HFFc6 (cell line): ENCODE measurements at places on chromosomes 4 and X. TPM values are rescaled to one million over a fixed set of nuclear protein-coding genes. Genes with fewer than 3 reads are reported as not detected.

The SPACA5 gene
- not detected in 3 replicates for total RNA-seq

The CABS1 gene
- not detected in 3 replicates for total RNA-seq

The CITED1 gene
- not detected in 2 replicates for total RNA-seq

The PPARGC1A gene
- not detected in 3 replicates for total RNA-seq
